ENCODE measurements at places on chromosomes 12 and 14. TPM values are rescaled to one million over a fixed set of nuclear protein-coding genes. Genes with fewer than 3 reads are reported as not detected.

DNA sequence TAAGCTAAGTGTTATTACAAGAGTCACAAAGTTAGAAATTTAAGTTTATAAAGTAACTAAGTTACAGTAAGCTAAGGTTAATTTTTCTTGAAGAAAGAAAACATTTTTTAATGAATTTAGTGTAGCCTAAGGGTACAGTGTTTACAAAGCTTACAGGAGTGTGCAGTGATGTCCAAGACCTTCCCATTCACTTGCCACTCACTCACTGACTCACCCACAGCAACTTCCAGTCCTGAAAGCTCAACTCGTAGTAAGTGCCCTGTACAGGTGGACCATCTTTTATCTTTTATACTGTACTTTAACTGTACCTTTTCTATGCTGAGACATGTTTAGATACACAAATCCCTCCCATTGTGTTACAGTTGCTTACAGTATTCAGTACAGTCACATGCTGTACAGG, 60.9 kb upstream of the TMEM263 start:
- DNase-seq = no peak

The ACOT6 gene
- total RNA-seq = not detected

GRCh38 chr14:95339301-95339865, 19.7 kb upstream of the CLMN start:
- no peak for DNase-seq

- no peak for DNase-seq
Observed at GRCh38 chr12:112969547-112970306, 8.6 kb upstream of the OAS2 start.

GRCh38 chr12:67068204-67068731, 200.9 kb upstream of the CAND1 start:
- no peak for DNase-seq

The GNG2 gene
- total RNA-seq = 44.1 TPM

The FOXN4 gene
- not detected for total RNA-seq

The CD69 gene
- 13.7 TPM for total RNA-seq

GRCh38 chr12:9331218-9331626, 123.0 kb upstream of the PZP start:
- DNase-seq = no peak

The MIP gene
- not detected for total RNA-seq

DNA sequence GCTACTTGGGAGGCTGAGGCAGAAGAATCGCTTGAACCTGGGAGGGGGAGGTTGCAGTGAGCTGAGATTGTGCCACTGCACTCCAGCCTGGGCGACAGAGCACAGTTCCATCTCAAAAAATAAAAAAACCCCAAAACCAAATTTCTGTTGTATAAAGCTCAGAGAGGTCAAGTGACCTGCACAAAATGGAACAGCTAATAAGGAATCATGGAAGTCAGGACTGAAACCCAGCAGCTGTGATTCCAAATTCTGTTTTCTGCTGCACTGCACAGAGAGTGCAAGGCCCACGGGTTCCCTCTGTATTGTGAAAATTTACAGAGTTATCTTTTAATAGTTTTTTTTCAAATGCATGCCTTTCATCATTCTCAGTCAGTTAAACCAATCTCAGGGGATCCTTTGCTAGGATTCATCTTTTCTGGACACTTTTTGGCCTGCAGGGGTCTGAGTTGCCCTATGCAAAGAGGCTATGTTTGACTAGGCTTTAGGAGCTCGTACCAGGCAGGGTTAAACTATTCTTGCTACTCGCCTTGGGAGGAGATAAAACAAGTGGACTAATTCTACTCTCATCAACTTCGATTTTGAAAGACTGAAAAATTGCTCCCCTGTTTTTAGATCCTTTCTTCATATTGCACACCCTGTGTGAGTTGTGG, 26.1 kb upstream of the AACS start:
- no peak for DNase-seq

The GUCY2C gene
- total RNA-seq = not detected

The RNASE3 gene
- total RNA-seq = not detected

- DNase-seq = no peak
Observed at GRCh38 chr14:101371799-101372793, 189.2 kb upstream of the DIO3 start.

The CLEC4C gene
- not detected for total RNA-seq

DNA sequence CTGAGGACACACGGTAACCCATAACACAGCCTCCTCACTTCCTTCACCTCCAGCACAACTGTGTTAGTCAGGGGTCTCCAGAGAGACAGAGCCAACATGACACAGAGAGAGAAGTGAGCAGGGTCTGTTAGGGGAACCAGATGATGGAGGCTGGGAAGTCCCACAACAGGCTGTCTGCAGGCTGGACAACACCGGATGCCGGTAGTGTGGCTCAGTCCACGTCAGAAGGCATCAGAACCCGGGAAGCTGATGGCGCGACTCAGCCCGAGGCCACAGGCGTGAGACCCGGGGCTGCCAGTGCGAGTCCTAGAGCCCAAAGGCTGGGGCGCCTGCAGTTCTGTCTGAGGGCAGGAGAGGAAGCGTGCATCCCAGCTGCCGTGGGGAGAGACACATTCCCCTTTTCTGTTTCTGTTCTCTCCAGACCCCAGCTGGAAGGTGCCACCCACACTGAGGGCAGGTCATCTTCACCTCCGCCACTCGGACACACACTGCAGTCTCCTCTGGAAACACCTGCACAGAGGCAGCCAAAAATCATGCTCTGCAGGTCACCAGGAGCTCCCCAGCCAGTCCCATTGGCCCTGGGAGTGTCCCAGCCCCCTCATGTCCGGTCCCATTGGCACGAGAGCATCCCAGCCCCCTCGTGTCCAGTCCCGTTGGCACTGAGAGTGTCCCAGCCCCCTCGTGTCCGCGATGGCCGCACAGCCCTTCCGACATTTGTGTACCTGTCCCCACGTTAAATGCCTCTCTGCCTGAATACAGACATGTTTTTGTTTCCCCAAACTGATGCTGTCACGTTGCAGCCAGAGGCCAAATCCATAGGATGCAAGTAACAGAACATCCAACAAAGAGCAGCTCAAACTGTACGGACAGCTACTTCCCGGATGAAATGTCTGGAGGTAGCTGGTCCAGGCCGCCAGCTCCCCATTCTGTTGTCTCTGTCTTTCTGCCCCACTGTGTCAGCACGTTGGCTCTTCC, 7.9 kb upstream of the FBRSL1 start:
- DNase-seq = no peak

DNA sequence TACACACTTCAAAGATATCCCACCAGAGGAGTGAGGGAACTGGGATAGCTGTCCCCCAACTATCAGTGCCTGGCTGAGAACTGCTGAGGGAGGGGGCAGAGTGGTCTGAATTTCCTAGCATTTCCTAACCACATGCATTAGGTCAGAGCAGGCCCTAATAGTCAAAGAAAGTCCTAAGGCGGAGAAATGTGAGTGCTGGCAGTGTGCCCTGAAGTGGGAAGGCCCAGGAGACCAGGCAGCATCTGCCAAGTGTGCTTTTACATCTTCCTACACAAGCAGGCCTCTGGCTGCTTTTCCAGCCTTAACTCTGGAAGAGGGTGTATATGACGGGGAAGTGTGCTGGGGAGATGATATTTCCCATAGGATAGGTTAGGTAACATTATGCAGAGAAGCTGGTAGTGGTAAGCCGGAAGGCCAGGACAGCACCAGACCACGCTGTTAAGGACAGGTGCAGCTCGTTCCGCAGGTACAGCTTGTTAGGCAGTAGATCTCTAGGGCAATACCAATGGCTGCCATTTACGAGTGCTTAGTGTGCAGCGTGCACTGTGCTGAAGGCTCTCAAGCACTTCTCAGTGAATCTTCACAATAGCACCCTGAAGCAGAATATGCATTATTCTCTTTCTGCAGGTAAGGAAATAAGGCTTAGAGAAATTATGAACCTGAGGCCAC, 9.1 kb upstream of the CCDC198 start:
- DNase-seq = peak; percentile 61

The RPL10L gene
- not detected for total RNA-seq

DNA sequence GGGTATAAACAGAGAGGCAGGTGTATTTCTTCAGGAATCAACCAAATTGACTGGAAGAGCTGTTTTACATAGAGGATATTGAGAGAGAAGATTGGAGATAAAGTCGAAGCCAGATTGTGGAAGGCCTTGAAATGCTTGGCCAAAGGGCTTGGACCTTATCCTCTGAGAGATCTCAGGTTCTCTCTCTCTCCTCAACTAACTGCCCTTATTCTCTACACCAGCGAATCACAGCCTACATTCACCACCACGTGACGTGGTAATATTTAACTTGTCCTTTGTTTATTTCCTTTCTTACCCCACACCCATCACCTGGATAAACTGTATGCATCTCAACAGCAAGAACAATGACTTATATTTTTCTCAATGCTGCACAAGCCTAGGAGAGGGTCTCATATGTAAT, 207.4 kb downstream of the EFCAB11 start:
- no peak for DNase-seq

The ATP5MC2 gene
- total RNA-seq = 109 TPM

GRCh38 chr12:29569132-29569757, 71.8 kb upstream of the OVCH1 start:
- no peak for DNase-seq

The SLC7A8 gene
- 8.4 TPM for total RNA-seq

DNA sequence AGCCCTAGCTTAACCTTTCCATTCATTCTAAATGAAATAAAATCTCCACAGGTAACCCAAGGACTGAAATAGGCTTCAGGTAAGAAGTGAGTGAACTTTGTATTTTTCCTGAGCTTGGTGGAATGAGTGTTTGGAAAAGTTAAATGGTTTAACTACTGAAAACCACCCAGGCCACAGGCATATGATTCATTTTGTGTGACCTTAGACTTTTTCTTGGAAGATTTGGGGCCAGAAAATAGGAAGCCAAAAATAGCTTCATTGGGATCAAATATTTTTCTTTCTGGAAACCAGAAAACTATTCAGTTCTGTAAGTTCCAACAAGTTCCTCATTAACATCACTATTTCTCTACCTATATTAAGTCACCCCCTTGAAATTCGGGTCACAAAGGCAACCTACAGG, 212.6 kb downstream of the PCNX1 start:
- DNase-seq = no peak

GRCh38 chr12:131565267-131566015, 145.4 kb upstream of the SFSWAP start:
- no peak for DNase-seq

DNA sequence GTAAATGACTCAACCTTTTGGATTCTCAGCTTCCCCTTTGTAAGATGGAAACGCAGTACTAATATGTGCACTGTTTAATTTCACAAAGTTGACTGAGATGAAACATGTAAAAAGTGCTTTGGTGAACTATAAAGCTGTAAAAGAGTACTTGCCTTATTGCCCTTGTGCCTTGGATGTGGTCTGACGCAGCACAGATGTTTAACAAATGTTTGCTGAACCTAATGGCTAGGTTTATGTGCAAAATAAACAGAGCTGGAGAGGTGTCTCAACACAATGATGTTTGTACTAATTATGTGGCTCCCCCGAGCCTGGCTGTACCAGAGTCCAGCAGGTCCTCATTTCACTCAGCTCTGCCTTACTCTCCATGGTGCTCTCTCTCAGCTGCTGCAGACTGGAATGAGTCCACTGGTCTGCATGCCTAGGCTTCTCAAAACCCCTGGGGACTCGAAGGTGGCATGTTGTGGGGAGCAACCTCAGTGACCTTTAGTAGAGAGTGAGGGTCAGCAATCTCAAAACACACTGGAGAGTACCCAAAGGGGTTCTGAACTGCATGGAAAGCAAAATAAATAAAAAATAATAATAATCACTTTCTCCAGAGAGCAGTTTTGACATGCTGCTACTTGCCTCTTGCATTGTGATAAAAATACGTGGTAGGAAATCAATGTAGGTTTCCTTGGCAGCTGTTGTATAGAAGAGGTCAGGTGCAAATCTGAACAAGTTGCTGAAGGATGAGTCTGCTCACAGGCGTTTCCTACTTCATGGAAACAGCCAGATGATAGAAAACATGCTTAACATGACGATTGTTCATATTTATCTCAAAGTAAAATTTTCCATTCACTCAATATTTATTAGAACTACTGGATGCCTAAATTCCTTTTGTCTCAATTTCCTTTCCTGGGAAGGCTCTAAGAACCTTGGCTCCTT, 8.5 kb upstream of the AMIGO2 start:
- DNase-seq = no peak

DNA sequence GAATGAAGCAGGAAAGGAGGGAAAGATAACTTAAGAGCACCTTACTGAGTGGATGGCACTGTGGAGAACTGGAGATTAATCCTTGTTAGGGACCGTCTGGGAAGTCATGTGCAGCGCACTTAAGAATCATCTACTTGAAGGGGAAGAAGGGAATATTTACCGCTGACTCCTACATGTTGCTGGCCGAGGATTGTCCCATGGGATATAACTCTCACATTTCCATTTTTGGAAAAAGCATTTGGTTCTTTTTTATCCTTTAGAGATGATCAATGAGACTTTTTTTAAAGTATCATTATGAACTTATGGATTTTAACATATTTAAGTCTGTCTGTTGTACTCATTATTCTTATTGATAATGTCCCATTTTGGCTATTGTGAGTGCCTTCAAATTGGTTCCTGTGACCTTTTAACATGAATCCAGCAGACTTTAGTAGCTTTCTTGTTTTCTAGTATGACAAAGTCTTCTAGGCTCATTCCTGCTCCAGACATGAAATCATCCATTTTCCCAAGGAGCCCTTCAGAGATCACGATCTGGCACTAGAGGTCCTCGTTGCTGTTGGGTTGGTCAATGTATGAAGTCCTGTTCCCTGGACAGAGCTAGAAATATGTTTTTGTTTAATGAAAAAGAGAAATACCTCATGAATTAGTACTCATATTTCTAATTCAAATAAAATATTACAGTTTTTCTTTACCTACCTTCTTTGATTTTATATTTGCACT, 20.2 kb upstream of the FAM234B start:
- DNase-seq = no peak

- DNase-seq = no peak
Observed at GRCh38 chr12:69417231-69417630, 53.0 kb upstream of the FRS2 start.

The STAC3 gene
- 13.5 TPM for total RNA-seq

GRCh38 chr12:18966954-18967353, 162.6 kb upstream of the PLEKHA5 start:
- no peak for DNase-seq

The NXPH4 gene
- 0.79 TPM for total RNA-seq

DNA sequence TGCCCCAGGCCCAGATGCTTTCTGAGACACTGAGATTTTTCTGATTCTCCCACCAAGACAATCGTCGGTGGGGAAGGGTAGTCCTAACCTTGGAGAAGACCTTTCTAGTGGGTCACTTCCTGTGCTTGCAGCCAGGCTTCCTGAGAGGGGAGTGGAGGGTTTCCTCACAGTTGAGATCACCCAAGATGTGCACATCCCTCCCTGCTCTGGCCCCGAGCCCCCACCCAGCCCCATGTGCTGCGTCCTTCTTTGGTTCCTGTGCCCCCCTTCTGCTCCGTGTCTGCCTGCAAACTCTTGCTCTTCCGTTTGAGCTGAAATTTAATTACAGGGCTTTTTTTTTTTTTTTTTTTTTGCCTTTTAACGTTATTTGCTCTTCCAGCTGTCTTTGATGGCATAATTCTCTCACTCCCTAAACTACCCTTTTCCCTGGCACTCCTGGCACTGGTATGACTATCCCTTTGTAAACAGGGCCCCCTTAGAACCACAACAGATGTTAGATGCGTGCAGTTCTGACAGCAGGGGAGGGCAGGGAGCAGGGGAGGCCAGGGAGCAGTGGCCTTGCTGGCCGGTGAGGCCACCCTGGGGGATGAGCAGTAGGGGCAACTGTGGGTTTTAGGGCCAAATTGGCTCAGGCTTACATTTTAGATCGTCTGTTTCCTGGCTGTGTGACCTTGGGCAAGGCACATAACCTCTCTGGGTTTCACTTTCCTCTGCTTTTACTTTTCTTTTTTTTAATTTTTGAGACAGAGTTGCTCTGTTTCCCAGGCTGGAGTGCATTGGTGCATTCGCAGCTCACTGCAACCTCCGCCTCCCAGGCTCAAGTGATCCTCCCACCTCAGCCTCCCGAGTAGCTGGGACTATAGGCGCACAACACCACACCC, 144.5 kb downstream of the PHETA1 start:
- no peak for DNase-seq

The PMEL gene
- 1.5 TPM for total RNA-seq

The GPR162 gene
- 6.4 TPM for total RNA-seq
